Right cardiac atrium (tissue), 5 donors: ENCODE measurements at places on chromosomes 2 and 18. TPM values are rescaled to one million over a fixed set of nuclear protein-coding genes. Genes with fewer than 3 reads are reported as not detected.
A peak's percentile ranks its signal among the peaks of the same experiment; 100 is the strongest.

The AQP12B gene
- not detected for total RNA-seq

The LYG1 gene
- not detected for total RNA-seq

The RAMP1 gene
- 122 TPM for total RNA-seq

The CDH19 gene
- 43.6 TPM for total RNA-seq

The GREB1L gene
- total RNA-seq: 23.4 TPM

The STARD6 gene
- total RNA-seq: not detected

The SNTG2 gene
- 1.2 TPM for total RNA-seq

- DNase-seq: no peak
These were observed 1012.0 kb downstream of the LRP1B start for GRCh38 chr2:141118836-141119235.

GRCh38 chr18:23487738-23488570 is 15.4 kb upstream of the RMC1 start:
- DNase-seq: no peak

GRCh38 chr18:31719363-31720006 is 35.1 kb upstream of the B4GALT6 start:
- DNase-seq: no peak

- DNase-seq: no peak
These were observed 14.1 kb downstream of the LAMA3 start for GRCh38 chr18:23703057-23703986.

GRCh38 chr2:66127061-66127460 is 307.9 kb upstream of the MEIS1 start:
- no peak for DNase-seq

- DNase-seq: peak; percentile 30
These were observed 32.8 kb downstream of the SRBD1 start for GRCh38 chr2:45578056-45578843.

DNA sequence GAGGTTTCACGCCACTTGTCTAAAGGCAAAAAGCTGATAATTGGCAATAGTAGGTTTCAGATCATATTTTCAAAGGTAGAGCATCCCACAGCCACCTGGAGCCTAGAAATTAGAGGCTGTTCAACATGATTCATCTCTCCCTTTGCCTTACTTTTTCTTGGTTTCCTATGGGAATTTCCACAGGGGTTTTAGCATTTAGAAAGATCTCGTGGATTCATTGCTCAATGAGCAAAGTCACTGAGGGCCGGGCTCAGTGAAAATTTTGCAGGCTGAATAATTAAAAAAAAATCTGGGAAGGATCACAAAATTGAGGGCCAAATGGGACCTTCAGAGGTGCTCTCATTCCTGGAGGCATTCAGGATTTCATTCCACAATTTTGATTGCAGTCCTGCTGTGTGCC is 137.1 kb downstream of the VAPA start:
- DNase-seq: no peak

GRCh38 chr2:227313310-227313709 is 11.7 kb upstream of the MFF start:
- DNase-seq: no peak

GRCh38 chr18:43129946-43130524 is 14.6 kb upstream of the RIT2 start:
- DNase-seq: no peak

DNA sequence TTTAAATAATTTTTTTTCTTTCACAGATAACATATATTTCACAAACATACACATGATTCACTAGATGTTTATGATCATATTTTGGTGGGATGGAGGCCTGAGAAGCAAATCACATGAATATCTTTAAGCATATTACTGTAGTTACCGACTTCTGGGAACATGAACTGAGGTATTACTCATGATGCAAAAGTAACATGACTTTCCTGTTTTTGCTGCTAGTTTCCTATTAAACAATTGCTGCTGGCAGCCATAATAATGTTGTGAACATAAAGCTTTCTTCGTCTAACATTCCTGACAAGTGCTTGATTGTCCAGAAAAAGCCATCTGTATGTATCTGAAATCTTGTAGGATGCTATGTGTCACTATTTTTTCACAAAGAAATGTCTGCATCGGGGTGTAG is 145.4 kb downstream of the MTX2 start:
- DNase-seq: no peak

DNA sequence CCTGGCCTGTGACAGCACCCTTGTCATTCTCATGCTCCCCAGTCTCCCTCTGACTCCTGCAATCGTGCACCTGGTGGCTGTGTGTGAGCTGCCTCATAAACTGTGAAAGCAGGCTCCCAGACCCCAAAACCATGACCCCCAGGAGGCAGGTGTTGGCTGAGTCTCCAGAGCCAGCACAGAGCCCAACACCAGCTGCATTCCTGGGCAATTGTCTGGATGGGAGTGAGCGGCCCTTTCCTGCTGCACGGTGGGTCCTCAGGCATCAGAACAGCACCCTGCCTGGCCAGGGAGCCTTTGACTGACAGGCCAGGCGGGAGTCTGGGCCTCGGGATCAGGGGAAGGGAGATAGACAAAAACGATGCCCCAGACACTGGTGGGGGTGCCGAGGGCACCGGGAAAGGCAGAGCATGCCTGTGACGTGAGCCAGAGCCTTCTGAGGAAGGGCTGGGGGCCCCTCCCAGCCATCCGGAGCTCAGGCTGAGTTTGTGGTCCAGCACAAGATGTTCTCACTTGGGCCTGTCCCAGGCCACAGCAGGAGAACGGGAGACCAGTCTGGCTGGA is 135.1 kb upstream of the GPC1 start:
- DNase-seq: no peak

DNA sequence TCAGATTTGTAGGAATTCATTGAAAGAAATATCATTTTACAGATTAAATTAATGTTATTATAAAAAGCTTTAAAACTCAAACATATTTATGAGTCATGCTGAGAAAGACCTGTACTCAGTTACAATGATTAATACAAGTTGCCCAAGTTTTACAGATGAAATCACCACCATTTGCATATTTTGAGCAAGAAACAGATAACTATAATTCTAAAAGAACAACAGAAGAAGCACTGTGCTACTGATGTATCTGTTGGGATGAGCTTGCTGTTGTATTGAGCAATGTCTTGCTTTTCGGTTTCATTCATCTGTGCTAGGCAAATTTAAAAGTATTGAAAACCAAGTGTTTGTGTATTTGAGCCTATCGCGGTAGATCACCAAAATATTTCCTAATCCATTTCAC is 1589.1 kb upstream of the ZEB2 start:
- no peak for DNase-seq

- peak; percentile 12 for DNase-seq
These were observed 36.6 kb downstream of the GLI2 start for GRCh38 chr2:120772261-120772660.

- no peak for DNase-seq
These were observed 1305.0 kb downstream of the CNTNAP5 start for GRCh38 chr2:125330133-125330532.

DNA sequence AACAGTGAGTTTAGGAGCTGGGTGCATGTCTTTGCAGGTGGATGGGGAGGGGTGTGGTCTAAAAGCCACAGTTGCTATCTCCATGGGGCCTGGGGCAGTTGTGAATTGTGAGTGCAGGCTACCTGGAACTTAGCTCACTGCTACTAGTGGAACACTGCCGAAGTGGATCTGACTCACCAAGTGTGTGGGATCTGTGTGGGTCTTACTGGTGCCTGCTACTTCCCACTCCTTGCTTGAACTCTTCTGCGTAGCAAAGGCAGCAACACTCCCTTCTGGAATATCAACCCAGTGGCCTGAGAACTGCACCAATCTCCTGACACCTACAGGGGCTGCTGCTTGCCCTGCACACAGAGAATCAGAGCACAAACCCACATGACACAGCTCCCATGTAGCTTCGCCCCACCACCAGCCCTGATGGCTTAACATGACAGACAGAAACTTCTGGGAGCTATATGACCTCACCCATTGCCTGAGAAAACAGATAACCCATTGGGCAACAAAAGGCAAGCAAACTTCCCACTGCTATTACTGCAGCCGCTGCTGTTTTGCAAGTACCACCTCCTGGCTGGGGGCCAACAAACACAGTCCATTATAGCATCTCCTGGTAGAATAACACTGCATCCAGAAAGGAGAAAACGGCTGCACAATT is 455.1 kb upstream of the DDX18 start:
- DNase-seq: no peak

- no peak for DNase-seq
These were observed 37.7 kb downstream of the TPO start for GRCh38 chr2:1450915-1451314.

DNA sequence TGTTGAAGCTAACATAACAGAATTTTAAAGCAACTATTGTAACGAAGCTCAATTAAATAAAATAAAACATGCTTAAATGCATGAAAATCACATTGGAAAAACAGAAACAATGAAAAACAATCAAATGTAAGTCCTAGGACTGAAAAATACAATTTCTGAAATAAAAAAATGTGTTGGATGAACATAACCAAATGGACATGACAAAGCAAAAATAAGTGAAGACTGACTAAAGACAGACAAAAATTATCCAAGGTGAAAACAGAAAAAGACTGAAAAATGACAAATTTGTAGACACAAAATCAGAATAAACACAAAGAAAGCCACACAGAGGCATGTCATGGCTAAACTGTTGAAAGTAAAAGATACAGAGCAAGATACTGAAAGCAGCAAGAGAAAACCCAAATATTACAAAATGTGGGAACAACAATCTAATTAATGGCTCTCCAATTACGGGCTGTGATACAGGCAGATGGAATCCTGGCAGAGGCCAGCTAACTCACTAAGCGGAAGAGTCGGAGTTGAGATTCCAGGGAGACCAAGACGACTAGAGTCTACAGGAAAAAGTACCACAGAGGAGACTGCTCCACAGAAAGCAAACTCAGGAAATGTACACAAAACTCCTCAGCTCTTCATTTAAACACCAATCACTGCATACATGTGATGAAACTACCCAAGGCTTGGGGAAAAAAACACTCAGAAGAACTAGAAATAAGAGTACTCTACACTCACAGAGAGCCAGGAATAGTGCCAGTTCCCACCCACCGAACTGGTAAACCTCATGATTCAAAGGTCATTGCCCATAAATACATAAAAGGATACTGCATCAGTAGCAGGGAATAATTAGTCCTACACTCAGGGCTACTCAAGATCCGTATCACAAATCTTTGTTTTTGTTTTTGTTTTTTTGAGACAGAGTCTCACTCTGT is 83.6 kb downstream of the ATAD2B start:
- DNase-seq: no peak

- no peak for DNase-seq
These were observed 104.4 kb upstream of the SALL3 start for GRCh38 chr18:78875016-78875777.

DNA sequence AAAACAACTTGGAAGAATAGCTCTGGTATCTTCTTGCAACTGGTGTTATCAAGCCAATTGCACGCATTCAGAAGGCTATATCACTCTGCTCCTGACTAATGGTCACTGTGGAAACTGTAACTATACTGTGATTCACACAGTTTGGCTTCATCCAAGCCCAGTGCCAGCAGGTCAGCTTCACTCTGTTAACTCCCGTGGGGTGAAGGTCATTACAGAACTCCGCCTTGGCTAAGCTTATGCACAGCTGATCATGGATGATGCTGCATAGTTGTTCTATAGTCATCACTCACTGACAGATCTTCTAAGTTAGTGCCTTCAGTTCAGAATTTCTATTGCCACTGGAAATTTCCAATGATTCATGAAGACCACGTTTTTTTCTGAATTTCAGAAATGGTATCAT is 497.2 kb upstream of the NETO1 start:
- no peak for DNase-seq

DNA sequence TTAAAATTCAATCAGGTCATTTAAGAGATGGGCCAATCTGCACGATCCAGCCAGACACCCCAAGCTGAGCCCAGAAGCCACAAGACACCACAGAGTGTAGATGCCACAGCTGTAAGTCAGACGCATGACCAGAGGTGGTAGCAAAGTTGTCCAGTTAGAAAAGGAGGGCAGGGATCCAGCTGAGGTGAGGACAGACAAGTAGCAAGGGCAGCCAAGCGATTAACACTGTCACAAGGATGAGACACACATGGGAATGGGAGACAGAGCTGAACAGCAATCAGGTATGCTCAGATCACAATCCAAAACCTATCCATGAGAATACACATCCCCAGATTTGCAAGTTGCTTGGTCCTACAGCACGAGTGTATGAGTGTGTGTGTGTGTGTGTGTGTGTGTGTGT is 143.4 kb upstream of the STK17B start:
- DNase-seq: peak; percentile 56
